Stimulated activated CD4-positive, alpha-beta T cell treated with anti-CD3 and anti-CD28 coated beads, TNF-alpha, amount 100 ng/mL, for 4 hours (primary cell): ENCODE measurements at places on chromosomes 6 and 20.

GRCh38 chr6:150243620-150244314, 100.9 kb downstream of the PPP1R14C start:
- no peak for DNase-seq

DNA sequence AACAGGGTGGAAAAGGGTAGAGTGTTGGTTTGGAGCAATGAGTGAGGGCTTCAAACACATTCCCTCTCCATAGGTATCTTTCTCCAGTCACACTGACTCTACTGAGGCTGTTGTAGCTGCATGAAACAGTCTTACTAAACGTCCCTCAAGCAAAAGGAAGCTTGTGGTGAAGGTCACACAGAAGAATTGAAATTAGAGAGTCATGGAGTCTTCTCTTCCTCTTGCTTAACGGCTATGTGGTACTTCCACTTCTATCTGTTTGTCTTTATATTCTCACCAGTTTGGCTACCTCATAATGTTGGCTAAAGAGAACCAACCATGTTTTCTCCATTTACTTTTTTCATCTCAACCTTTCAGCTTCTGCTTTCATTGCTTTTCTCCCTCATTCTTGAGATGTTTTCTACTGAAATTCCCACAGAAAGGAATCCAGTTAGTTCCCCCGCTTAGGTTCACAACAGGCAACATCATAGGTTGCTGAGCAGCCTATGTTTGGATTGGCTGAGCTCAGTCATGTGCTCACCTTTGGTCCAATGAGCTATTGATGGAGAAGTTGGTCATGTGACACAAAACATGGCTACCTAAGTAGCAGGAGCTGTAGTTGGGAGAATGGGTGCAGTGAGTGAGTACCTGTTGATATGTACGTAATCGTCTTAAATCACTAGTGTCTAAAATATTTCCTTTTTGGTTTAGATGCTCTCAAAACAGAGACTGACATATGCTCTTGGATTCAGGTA, 99.8 kb downstream of the SNAP25 start:
- no peak for DNase-seq

DNA sequence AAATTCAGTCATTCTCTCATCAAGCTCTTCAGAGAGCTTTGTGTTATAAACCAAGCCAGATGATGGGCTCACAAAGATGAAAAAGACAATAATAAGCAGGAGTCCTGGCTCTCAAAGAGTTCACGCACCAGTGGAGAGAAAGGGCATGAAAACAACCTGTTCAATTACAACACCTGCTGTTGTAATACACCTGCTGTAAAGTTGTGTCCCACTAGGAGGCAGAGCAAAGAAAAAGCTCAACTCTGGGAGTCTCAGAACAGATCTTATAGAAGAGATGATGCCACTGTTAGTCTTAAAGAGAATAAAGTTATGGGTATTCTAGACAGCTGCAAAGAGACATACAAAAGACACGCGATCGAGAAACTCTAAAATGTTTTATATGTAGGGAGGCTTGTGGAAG, 100.6 kb downstream of the DCDC2 start:
- DNase-seq = no peak

- no peak for DNase-seq
These were observed 189.0 kb downstream of the CDKAL1 start for GRCh38 chr6:20723236-20723635.

DNA sequence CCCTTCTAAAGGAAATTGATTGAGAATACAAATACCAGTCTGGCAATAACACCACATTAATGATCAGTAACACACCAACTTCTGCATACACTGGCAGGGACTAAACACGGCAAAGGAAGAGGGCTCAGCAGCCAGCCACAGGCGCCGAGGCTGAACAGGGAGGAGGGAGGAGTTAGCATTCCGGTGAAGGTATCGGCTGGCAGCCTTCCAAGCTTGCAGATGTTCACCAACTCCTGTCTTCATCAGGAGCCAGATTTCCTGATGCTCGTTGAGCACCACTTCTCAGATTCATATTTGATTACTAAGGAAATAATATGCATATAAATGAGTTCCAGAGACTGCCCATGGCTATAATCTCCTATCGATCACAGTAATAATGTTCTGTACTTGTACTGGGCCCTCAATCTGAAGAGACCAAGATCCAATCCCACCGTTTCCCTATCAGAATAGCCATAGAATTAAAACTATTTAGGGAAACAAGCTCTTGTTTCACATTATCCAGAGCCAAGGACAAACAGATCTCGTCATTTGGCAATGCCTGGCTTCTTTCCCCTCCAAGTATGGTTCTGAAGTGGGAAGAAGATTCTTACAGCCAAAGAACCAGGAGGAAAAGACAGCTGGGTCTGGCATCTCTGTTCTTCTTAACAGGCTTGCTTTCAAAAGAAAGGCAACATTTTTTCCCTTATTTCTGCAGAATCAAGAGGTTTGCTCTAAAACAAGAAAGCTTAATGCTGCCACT, 42.2 kb downstream of the GFOD1 start:
- no peak for DNase-seq

- DNase-seq = no peak
These were observed 17.9 kb downstream of the LAMP5 start for GRCh38 chr20:9532069-9532838.

DNA sequence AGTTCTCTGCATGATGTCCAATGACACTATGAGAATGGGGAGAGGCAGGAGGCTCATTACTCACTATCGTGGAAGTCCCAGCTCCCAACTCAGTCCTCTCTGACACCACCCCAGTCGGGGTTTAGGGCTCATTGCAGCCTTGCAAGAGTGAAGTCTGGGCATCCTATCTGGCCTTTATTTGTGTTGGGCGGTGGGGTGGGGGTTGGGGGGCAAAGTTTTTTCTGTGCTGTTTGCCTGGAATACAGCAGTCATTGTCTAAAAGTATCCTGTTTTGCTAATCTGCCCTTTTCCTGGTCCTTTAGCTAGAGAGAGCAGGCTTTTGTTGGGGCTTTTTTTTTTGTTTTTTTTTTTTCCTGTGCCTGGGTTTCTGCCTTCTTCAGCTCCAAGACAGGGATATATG, 174.2 kb downstream of the MYLK4 start:
- DNase-seq = no peak

DNA sequence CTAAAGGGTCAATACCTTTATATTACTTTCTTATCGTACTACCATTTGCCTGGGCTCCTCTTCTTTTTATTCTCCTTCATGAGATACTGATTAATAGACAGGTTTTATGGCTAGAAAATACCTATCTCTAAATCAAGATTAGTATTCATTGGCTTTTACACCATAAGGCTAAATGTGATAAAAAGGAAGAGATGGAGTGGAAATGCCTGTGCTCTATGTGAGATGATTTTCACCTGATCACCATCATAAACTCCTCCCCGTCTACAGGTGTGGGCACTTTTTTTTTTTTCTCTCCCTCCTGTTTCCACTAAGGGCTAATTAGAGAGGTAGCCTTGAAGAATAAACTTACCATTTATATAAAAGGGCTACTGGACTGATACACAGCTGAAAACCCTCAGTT, at the start of gene GLYATL3:
Gene GLYATL3, plus strand, starts transcription at position 301 of the 400 bp plus-strand sequence. CDS start 12,068 bp downstream, outside the sequence.
- no peak for DNase-seq

GRCh38 chr20:57991211-57991881, 237.1 kb downstream of the ANKRD60 start:
- DNase-seq = no peak

DNA sequence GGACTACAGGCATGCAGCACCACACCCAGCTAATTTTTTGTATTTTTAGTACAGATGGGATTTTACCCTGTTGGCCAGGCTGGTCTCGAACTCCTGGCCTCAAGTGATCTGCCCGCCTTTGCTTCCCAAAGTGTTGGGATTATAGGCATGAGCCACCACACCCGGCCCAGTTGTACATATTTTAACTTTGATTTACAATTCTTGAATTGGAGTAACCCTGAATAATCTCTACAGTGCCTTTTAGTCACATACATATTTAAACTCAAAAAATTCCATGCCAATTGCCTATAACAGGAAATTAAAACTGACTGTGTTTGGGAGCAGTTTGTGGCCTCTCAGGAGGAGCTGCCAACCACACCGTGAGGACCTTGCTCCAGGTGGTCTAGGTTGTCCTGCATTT, 199.8 kb upstream of the PDE10A start:
- no peak for DNase-seq

- DNase-seq = no peak
These were observed 77.6 kb downstream of the SCML4 start for GRCh38 chr6:107746461-107747030.

DNA sequence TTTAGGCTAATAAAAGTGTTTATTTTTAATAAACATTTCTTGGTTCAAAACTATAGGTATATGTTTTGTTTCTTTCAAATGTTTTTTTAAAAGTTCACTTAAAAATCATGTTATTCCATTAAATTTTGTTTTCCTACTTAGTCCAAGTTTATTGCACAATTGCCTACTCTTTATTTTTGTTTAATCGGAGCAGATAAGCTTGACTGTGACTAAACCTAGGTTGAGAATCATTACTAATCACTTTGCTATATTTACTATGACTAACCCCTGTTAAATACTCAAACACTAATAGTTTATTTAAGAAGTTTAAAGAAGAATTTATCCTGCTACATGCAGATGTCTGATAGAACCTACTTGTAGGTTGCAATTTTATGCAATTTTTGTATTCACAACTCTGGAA, 18.8 kb downstream of the MAP3K4 start:
- no peak for DNase-seq

- no peak for DNase-seq
These were observed 486.3 kb upstream of the MARCKS start for GRCh38 chr6:113370508-113371502.

DNA sequence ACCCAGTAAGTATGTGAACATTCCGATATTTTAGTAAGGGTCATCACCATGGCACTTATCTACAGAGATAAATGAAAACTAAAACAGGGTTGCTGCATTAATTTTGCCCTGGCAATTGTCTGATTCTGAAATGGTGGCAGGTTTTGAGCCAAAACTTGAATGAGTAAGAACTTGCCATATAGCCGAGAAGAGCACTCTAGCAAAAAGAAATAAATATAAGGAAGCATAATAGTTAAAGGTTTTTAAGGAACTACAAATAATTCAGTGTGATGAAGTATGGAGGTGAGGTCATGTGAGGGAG, 68.5 kb upstream of the BTN3A2 start:
- no peak for DNase-seq

DNA sequence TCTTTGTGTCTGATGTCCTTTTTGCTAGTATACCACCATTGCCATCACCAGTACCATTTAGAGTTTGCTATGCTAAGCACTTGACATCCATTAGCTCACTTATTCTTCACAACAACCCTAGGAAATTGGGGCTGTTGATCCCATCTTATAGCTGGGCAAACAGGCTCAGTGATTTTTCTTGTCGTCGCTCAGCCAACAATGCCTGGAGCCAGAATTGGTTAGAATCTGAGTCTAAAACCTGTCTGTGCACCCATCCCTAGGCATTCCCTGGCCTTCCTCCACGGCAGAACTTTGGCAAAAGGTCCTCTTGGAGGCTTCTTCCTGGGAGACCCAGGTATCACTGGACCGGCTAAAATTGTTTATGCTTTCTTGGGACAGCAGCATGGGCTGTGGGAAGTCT, 20.9 kb downstream of the PHF20 start:
- DNase-seq = no peak

GRCh38 chr6:112434896-112435435, 87.8 kb downstream of the RFPL4B start:
- DNase-seq = no peak

GRCh38 chr6:134517145-134517658, 199.3 kb upstream of the SGK1 start:
- DNase-seq = no peak

DNA sequence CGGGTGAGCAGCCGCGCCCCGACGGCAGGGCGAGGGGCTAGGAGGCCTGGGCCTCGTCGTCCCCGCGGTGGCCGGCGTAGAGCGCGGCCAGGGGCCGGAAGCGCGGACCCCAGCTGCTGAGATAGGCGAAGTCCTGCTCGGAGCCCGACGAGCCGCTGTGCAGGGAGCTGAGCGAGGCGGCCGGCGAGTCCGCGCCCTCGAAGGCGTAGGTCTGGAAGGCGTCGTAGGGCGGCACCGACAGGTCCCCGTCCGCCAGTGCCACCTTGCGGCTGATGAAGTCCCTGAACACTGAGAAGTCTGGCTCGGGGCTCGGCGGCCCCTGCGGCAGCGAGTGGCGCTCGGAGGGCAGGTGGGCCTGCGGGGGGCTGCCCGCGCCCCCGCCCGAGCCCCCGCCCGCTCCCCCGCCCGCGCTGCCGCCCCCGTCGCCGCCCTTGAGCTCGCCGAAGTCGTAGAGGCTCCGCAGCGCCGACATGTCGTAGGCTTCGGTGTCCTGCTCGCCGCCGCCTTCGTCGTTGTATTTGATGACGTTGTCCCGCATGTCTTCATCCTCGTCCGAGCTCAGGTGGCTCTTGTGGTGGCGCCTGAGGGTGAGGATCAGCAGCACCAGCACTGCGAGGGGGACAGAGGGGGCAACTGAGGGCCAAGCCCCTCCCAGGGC, 56.5 kb downstream of the CD40 start:
- peak; percentile 54 for DNase-seq

DNA sequence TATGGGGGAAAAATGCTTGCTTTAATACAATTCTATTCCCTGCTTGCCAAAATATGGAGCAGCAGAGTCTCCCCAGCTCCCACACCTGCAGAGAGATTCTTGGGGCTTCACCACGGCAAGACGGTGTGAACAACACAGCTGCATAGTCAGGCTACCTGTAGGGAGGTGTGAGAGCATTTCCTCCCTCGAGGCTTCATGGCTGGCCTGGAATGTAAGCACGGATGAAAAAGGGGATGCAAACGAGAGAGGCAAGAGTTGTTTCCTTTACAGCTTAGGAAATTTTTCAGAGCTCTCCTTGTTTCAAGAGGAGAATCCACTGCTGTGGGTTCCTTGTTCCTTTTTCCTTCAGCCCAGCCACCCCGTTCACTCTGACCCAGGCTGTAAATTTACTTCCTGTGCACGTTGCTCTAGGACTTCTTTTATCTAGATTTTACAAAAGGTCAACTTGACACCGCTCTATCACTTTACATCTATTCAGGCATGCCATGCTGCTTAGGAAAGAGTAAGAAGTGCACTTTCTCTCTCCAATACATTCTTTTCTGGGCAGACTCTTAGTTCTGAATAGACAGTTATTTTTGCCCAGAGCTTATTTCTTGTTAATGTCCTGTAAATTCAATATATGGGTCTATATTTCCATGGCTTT, 197.1 kb downstream of the KHDC1L start:
- no peak for DNase-seq

DNA sequence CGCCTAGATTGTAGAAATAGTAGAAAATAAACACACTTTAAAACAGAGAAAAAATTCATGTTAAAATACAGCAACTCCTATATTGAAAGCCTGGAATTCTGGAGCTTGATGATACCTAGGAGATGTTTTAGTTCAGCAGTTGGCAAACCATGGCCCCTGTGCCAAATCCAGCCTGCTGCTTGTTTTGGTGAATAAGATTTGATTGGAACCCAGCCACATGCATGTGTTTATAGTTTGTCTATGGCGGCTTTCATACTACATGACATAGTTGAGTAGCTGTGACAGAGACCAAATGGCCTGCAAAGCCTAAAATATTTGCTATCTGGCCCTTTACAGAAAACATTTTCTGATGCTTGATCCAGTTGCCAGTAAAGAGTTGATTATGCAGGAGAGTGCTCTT, 57.2 kb downstream of the PAX1 start:
- DNase-seq = no peak

GRCh38 chr6:28303570-28303969, 22.2 kb downstream of the PGBD1 start:
- no peak for DNase-seq
